Aorta (tissue), 5 donors: ENCODE measurements at places on chromosomes 3 and 15.
A peak's percentile ranks its signal among the peaks of the same experiment; 100 is the strongest.

GRCh38 chr3:161489395-161489794, 7.2 kb upstream of the OTOL1 start:
- DNase-seq, result no peak

- no peak for DNase-seq
Observed at GRCh38 chr15:33831646-33832045, 136.7 kb upstream of the CHRM5 start.

GRCh38 chr15:101267320-101268104, 9.8 kb downstream of the SELENOS start:
- DNase-seq, result peak; percentile 78

DNA sequence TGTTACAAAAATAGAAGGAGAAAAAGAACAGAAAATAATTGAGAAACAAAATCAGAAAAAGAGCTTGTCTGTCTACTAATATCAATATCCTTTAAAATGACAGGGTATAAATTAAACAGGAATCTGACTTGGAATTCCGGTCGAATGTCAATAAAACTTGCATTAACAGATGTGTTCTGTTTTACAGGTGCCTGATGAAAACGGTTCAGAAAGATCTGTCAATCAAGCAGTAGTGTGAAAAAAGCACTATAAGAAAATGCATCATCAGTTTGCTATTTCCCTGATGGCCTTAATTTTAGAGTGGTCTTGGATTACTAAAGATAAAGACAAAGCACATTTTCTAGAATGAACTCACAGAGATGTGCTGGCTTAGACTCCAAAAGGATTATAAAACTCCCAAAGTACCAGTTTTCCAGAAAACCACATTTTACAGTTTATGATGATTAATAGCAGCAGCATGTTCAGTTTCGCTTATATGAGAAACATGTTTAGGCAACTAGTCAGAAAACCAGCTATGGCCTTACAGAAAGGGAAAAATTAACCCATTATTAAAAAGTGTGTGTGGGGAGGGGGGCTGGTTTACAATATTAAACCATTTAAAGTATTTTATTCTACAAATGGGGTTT, 8.2 kb upstream of the C3orf38 start:
- no peak for DNase-seq

DNA sequence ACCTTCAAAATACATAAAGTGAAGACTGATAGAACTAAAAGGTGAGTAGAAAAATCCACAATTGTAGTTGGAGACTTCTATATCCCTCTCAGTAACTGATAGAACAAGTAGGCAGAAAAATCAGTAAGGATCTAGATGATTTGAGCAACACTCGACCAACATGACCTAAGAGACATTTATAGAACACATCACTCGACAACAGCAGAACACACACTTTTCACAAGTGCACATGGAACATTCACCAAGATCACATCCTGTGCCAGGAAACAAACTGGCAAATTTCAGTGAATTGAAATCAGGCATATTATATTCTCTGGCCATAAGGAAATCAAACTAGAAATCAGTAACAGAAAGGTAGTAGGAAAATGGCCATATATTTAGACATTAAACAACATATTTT, 37.1 kb downstream of the LYSMD4 start:
- DNase-seq, result no peak
